ENCODE measurements at places on chromosomes 3 and 15.

- DNase-seq, result no peak
Observed at GRCh38 chr3:129315223-129315997, 36.7 kb downstream of the HMCES start.

- no peak for DNase-seq
Observed at GRCh38 chr3:148389916-148390315, 307.8 kb upstream of the AGTR1 start.

DNA sequence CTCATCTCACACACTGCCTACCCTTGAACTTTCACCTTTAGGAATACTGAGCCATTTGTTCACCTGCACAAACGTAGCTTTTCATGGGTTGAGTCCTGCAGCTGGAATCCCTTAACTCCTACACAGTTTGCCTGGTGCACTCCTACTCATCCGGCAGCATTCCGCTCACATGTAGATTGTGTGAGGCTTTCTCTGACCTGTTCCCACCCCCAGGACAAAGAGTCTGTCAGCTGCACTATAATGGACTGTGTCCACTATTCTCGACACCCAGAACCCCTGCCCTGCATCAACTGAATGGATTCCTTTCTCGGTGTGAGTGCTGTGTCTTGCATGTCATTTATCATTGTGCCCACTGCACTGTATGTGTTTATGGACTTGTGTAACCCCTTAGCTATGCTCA is 54.9 kb downstream of the EPHB3 start:
- DNase-seq, result no peak

GRCh38 chr3:112687616-112688015 is 46.7 kb upstream of the CCDC80 start:
- DNase-seq, result no peak

DNA sequence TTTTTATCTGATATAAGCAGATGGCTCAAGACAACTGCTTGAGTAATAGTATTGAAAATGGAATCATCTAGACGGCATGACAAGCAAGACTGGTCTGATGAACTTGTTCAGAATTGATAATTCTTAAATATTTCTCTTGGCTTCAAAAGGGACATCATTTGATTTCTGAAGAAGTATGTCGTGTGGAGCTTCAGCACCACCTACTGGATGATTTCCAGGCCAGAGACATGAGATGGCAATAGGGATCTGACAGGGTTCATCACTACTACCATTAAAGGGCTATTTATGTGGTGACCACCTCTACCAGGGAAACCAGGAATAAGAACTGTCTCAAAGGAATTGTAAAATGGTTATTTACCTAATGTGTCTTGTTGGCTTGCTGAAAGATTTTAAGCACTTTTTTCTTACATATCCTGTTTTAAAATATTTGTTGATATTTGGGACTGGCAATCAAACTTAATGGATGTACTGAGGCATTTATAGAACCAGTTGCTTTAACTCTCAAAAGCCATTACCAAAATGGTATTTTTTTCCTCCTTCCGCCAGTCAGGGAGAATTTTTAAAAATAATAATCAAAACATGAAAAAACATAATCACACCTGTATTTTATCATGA is 99.5 kb upstream of the FAM98B start:
- no peak for DNase-seq
